T-cell (primary cell): ENCODE measurements at places on chromosomes 4 and X. TPM values are rescaled to one million over a fixed set of nuclear protein-coding genes. Genes with fewer than 3 reads are reported as not detected.

XK gene
- total RNA-seq = 0.12 TPM

PLCXD1 gene
- 22.4 TPM for total RNA-seq

GRCh38 chr4:89469516-89469915 is 161.9 kb upstream of the GPRIN3 start:
- DNase-seq = no peak

RPS6KA6 gene
- 0.22 TPM for total RNA-seq

GRCh38 chrX:103886624-103887023 is 54.6 kb upstream of the RAB9B start:
- no peak for DNase-seq

- no peak for DNase-seq
Observed at GRCh38 chr4:183816077-183816476, 89.0 kb upstream of the STOX2 start.

DNA sequence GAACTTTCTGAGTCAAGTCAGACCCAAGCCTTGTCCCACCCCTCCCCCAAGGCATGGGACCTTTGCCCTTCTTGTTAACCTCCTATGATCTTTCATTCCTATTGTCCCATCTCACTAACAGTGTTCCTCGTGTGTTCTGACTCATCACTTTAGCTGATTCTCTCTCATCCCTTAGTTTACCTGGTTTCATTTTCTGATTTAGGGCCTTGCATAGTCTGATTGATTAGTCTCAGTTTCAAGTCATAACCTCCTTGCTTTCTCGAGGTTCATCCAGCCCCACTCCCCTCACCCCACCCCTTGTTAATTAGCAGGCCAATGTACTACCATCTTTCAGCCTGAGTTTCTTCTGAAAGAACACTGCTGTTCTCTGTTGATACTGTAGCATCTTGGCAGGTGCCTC is 517.4 kb downstream of the RPA4 start:
- no peak for DNase-seq

GRCh38 chr4:142041788-142042187 is 405.4 kb downstream of the IL15 start:
- DNase-seq = no peak

DRD5 gene
- total RNA-seq = not detected

DNA sequence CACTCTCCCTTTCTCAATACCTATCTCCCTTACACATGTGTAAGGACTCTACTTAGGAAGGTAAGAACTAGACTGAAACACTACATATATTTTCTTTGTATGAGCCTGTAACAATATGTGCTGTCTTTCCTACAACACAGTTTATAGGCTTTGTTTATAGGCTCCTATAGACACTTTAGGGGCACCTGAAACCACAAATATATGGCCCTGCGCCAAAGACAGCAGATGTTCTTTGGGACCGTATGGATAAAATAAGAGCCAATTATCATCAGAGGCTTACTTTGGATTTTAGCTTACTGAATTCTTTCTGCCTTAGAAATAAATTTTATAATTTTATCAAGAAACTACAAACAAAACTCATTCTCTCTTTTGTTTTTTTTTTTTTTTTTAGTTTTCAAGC is 16.6 kb upstream of the CXCL3 start:
- no peak for DNase-seq

MAGEC3 gene
- not detected for total RNA-seq

SSX2B gene
- not detected for total RNA-seq

DNA sequence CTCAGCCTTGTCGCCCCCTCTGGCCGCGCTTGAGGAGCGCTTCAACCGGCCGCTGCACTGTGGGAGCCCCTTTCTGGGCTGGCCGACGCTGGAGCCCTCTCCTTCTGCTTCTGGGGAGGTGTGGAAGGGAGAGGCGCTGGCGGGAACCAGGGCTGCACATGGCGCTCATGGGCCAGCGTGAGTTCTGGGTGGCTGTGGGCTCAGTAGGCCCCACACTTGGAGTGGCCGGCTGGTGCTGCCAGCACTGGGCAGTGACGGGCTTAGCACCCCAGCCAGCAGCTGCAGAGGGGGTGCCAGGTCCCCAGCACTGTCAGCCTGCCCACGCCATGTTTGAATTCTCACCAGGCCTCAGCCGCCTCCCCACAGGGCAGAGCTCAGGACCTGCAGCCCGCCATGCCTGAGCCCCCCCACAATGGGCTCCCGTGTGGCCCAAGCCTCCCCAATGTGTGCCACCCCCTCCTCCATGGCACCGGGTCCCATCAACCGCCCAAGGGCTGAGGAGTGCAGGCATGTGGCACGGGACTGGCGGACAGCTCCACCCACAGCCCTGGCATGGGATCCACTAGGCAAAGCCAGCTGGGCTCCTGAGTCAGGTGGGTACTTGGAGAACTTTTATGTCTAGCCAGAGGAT is 615.2 kb downstream of the TRIML1 start:
- no peak for DNase-seq

DNA sequence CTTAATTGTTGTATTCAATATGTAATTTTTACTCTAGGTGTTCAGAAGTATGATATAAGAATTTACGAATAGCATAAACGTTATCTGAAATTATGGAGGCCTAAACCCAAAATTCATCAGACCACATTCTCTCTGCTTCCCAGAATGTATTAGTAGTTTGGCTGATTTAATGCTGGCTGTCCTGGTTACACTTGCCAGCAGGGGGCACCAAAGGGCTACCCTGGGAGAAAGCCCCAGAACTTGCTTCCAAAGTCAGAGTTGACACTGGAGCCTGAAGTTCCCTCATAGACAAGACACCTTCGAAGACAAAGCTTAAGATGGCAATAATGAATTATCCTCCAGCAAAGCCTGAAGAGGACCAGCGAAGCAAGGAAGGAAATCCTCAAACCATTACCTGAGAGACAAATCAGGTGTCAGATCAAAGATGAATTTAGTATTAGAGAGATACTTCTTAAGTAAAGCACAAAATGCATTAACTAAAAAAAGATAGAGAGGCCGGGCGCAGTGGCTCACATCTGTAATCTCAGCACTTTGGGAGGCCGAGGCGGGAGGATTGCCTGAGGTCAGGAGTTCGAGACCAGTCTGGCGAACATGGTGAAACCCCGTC is 11.3 kb upstream of the ANOS1 start:
- peak; percentile 22 for DNase-seq

DNA sequence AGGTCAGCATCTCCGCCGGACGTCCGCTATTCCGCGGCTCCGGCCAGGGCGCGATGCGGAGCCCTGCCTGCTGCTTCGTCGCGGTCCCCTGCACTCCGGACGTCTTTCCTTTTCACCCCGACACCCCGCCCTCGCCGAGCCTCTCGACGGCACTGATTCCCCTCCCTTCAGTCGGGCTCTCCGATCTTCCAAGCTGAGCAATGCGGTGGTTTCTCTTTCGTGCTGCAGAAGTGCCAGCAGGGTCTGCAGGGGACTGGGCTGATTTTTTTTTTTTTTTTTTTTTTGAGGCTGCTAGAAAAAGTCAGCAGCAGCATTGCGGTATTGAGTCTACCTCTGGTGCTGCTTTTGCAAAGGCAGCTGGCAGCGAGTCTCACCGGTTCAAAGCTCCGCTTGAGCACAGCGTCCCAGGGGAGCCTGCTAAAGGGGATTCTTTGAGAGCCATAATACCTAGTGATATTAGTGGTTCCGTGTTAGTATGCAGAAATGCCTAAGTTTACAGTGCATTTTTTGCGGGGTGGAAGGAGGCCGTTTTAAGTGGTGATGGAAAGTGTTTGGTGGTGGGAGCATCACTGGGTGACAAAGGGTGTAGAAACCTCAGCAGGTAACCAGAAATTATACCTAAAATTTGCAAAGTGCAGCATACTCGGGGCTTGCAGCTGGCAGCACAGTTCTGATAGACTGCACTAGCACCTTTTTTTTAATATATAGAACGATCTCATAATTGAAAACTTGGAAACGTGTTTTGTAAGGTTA is 969 bp downstream of the STIM2 start:
- DNase-seq = peak; percentile 48

- no peak for DNase-seq
Observed at GRCh38 chr4:113007151-113007550, 42.3 kb upstream of the ANK2 start.

- DNase-seq = no peak
Observed at GRCh38 chr4:149630064-149630463, 185.6 kb downstream of the IQCM start.

DNA sequence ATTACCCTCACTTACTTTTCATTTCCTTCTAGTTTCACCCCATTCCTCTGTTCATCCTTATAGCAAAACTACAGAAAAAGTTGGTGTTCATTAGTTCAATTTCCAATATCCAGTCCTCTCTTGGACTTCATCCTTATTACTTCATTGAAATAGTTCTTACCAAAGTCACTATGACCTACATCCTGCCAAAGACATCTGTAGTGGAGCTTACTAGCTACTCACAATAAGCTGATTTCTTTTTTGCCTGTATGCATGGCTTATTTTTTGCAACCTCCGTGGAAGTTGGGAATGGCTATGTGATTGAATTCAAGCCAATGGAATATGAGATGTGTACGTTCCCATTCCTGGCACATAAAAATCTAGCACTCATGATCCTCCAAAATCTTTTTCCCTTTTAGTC is 4.6 kb upstream of the CDKL2 start:
- no peak for DNase-seq

DNA sequence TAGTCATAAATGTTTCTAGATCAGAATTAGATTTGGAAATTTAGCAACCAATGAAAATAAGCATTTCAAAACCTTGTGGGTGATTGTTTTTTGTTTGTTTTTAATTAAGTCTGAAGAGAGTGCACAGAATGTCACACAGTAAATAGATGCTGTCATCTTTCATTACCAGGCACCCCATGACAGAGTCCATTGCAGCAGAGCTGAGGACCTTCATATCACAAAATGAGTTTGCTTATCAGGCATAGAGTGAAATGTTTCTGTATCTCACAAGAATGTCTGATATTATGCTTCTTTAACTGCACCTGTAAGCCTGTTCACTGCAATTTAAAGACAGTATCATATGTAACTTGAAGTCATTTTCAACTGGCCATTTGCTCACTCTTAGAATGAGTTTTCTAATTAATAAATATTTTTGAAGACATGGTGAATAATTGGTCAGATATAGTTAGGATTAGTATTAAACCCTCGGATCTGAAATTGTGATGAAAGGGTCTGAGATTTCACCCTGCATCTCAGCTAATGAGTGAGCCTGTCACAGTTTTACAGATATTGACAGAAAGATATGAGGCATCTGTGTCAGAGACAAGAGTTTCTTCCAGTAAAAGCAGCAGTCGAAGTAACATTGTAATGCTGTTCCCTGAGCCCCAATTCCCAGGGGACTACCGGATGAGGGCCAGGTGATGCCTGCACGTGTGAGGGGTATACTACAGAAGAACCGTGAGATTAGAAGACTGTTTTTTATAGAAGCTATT is 416.4 kb downstream of the CCSER1 start:
- no peak for DNase-seq

- no peak for DNase-seq
Observed at GRCh38 chr4:157787618-157788017, 385.2 kb downstream of the GASK1B start.

DNA sequence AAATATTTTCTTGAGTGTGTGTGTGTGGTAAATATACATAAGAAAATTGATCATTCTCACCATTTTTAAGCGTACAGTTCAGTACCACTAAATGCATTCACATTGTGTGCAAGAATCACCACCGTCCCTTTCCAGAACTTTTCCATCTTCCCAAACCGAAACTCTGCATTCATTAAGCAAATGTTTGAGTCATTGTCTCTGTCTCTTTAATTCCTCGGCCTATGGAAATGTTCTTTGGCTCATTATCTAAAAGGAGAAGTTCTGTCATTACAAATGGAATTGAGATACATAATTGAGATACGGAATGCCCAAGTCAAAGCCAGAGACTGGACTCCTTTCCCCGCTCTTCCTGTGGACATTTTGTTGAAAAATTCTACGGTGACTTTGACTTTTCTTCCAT is 168.9 kb downstream of the DCLK2 start:
- no peak for DNase-seq

GRCh38 chr4:93749292-93749761 is 79.2 kb upstream of the ATOH1 start:
- no peak for DNase-seq

LYAR gene
- total RNA-seq = 31.7 TPM

DNA sequence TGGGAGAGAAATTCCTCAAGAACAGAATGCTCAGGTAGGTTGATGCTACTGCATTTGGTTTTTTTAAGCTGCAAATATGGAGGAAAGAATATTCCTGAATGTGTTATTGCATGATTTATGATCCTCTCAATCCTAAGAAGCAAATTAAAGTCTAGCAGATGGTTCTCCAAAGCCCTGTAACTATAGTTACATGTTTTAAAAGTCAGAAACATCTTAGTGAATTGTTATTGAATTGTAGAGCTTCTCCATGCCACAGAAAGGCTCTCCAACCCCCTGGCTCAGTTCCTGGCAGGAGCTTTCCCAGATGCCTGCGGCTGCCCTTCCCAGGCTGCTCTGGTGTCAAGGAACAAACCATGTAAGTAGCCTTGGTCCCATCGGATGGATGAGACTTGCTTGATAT is 227.8 kb upstream of the GATB start:
- no peak for DNase-seq

DNA sequence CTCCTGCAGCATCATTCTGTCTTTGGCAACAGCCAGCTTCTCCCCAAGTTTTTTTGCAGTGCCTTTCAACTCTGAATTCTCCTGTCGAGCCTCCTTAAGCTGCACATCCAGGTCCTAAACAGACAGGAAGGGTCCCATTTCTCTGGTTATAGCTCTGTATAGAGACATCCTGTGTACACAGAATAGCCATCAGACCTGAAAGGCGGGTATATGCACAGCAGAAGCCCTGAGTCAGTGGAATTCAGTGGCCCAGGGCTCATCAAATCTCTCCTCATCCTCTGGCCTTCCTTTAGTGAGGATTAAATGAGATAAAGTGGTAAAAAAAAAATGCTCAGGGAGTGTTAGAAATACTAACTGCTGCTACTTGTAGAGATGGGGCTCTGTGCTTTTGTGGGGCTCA is 73.8 kb downstream of the FAM184B start:
- no peak for DNase-seq

DNA sequence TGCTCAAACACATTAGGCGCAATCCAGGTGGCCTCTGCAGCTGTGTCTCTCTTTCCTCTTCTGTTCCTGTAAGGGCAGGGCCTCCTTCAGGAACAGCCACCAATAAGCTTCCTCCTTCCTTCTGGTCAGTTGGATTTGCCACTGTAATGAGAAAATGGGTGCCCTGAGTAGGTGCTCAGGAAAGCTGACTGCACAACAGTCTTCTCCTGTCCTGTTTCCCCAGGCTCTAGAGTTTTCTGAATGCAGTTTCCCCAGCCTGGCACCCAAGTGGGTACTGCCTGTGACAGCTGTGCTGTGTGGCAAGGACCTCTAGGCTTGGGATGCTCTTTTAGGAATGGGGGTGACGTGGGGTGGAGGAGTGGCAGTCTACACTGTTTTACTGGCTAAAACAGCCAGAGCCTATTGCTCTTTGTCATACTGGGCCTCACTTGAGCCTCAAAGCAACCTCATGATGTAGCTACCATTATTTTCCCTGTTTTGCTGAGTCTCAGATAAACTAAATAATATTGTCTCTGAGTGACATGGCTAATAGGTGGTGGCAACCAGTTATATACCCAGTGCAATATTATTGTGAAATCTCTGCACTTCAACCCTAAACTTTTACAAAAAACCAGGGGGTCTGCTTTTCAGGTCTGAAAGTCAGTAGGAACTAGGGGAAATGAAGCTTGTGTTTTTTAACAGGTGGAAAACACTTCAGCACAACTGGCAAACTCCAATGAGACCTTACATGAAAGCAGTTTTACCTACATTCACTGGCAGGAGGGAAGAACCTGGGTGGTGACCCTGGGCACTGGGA is 1.2 kb downstream of the CXCL2 start:
- no peak for DNase-seq

FSTL5 gene
- total RNA-seq = not detected
